NCI-H1436 (cell line): ENCODE measurements at places on chromosomes 7 and 10.

DNA sequence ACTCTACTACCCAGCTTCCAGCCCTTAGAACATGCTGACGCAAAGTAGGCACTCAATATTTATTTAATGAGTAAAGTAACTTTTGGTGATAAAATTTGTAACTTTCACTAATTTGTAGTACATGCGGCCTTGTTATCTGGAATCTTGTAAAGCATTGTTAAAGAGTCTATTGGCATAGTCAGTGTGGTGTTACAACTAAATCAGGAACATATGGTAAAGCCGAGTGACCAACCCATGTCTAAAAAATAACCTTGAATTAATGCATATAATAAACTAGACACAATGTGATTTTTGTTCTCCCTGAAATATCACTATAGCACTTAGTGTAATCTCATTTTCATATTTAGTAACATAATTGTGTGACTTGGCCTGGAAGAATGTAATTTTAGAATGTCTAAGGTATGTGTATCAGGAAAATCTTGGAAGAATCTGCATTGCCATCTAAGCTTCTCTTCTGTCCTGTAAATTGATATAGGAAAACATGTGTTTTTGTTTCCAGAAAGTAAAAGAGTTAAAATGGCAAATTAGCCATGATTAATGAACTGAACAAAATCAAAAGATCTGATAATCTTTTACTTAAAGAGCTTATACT lies 256.7 kb upstream of the GNAI1 start:
- no peak for DNase-seq

DNA sequence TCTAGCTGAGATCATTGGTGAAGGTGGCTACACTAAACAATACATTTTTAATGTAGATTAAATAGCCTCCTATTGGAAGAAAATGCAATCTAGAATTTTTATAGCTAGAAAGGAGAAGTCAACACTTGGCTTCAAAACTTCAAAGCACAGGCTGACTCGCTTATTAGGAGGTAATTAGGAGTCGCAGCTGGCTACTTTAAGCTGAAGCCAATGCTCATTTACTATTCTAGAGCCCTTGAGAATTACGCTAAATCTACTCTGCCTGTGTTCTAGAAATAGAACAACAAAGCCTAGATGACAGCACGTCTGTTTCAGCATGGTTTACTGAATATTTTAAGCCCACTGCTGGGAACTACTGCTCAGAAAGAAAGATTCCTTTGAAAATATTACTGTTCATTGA lies 101.6 kb upstream of the EEPD1 start:
- DNase-seq, result no peak

DNA sequence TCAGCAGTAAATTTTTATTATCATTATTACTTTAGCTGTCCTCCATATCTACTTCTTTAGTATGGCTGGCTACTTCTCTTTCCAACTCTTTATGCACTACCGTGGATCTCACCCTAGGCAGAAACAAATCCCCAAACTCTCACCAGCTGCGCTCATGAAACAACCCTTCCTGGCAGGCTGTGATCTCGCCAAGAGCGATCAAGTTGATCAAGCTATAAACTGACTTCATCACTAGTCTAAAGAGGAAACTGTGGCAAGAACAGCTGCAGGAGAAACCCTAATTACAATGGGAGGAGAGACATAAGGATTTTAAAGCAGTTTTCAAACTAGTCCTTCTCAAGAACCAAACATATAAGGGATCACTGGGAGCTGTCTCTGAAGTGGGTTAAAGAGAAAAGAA lies 160.5 kb upstream of the PRSS58 start:
- DNase-seq, result no peak

GRCh38 chr7:106057204-106057961 lies 54.7 kb downstream of the SYPL1 start:
- no peak for DNase-seq

GRCh38 chr10:62734781-62735463 lies 69.6 kb upstream of the ADO start:
- DNase-seq, result no peak

GRCh38 chr10:92569071-92569470 lies 4.8 kb downstream of the IDE start:
- no peak for DNase-seq

GRCh38 chr10:74898201-74898976 lies 72.0 kb downstream of the KAT6B start:
- no peak for DNase-seq

DNA sequence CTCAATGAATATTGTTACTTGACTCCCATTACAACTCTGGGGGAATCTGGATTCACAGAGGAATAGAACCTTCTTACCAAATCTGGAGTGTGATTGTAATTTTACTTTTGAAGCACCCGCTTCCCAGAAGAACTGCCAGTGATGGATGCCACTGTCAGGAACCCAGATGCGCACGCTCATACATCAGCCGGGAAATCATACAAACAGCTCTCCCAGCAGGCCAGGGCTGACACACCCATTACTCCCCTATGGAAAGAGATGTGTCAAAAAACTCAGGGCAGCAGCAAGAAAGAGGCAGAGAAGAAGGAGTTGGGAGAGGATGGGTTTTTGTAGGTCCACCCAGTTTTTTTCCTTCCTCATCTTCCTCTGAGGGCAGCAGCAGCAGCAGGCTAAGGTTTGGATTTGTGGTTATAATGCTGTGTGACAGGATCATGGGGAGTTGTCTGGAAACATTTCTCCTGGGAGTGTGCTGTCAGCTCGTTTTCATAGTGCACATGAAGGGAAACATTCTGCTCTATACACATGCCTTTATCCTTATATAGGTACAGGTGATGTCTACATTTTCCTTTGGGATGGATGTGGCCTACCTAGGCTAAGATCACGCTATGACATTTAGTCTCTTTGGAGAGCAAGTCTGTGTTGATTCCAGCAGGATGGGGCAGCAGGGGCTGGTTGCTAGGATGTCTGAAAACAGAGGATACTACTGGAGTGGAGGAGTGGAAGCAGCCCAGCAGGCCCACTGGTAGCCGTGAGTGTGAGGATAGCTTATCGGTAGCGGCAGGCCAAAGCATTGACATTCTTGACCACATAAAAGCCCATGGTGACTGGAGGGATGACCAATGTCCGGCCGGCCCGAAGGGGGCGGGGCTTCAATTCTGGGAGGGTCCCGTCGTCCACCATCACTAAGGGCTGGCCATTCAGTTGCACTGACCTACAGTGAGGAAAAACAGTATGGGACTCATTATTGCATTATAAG lies 12.4 kb upstream of the HPS1 start:
- no peak for DNase-seq

DNA sequence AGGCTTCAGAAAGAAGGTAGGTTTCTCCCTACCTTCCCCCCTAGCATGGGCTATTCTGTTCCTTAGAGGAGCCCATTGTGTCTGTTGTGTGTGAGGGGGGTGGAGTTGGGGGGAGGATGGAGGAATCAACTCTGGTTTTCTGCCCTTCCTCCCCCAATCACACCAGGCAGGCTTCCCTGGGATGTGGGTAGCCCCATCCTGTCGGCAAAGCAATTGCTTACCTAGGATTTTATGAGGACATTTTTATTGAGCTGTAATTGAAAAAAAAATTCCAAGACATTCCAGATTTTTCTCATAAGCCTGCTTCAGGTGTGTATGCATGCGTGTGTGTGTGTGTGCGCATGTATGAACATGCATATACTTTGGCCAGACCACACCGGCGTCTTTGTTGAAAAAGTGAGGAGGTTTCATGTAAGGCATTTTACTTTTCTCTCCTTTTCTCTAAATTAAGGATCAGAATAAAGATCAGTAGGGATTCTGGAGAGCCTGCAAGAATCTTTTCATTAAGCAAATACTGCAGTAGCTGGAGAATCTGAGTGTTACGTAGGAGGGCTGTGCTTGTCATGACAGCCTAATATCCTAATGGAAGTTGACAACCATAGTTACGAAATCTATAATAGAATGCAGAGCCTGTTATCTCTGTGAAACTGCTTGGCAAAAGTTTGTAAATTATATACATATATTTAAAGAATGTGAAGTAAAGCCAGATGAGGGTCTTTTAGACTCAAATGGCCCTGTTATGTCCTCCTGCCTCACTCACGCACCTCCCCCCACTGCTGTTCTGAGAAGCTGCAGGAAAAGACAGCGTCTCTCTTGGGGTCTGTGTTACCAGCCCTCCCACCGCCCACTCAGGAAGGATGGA lies 27.3 kb upstream of the SAMD8 start:
- no peak for DNase-seq

DNA sequence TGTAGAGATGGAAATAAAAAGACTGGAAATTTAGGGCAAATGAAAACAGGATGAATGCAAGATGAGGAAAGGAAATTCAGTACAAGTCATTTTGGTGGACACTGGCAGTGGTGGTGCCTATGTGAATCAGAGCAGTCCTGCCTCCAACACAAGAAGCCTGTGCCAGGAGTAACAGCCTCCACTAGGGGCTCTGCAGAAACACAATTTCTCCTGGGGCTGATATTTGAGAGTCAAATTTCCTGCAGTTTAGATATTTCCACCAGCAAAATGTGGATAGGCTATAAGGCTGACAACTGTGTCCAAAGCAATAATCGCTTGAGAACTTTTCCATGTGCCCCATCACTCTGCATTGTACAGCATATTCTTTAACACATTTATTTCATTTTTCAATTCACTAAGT lies 4.7 kb upstream of the PLXDC2 start:
- no peak for DNase-seq

DNA sequence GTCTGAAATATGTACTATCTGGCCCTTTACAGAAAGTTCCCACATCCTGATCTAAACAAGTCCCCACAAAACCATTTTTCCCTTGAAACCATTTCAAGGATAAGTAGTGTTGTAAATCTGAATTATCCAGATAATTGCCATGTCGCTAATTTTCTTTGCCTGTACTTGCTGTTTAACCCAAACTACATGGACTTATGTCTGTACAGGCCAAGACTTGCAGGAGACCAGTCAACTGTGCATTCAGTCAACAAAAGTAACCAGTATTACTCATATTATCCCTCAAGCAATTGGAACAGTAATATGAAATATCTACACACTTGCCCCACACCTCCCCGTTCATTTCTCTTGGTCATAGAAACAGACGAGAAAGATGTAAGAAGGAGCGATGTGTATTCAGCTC lies 347.8 kb upstream of the NFE2L3 start:
- no peak for DNase-seq

DNA sequence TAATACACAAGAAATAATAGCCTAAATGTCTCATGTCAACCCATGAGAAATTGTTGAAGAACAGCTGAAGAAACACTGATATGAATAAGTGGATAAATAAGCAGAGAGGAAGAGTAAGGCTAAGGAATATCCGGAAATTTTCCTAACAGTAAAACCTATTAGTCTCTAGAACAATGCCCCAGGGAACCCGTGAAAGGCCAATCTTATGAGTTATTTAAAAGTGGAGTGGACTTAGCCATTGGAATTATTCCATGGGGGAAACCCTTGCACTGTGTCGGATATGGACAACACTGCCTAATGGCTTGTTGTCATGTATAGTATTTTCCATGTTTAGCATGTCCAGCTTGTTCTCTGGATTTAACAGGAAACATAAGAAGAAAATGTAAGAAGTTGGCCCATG lies 217.2 kb upstream of the PLXNA4 start:
- no peak for DNase-seq

GRCh38 chr10:71848325-71849275 lies 2.5 kb downstream of the PSAP start:
- no peak for DNase-seq

GRCh38 chr7:22663721-22664120 lies 63.3 kb upstream of the IL6 start:
- no peak for DNase-seq

DNA sequence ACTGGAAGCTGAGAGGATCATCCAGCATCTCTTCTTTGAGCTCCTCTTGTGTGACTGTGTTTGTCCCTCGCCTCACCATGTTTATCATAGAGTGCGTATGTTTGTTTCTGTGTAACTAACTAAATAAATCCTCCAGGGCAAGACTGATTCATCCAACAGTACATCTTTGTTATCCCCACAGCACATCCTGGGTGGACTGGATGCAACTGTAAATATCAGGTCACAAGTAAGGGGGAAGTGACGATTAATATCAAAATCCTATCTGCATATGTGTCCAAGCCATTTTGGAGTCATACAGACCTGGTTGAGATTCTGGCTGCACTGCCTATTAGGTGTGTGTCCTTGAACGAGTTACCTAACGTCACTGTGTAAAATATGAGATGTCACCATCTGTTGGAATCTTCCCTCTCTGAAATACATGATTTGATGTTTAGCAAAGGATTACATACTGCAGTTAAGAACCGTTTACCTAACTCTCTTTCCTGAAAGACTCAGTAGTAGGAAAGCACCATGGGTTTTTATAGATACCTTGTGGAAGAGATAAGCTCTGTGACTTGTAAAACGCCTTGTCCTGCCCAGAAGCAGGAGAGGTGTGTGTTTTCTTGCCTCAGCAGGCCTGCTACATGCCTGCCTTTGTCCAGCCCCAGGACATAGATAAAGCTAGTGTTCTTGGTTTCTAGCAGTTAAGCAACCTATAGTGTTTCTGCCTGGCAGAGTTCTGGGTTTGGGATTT lies 25.8 kb downstream of the WBP1L start:
- DNase-seq, result no peak

- no peak for DNase-seq
These were observed 156.8 kb upstream of the LYZL1 start for GRCh38 chr10:29131952-29132547.

GRCh38 chr7:157889480-157889879 lies 552.7 kb downstream of the DNAJB6 start:
- DNase-seq, result no peak
